ENCODE measurements at places on chromosomes 16 and 17.

- no peak for DNase-seq
Measured at GRCh38 chr17:74123866-74124444, 79.5 kb upstream of the RPL38 start.

GRCh38 chr16:27431773-27432532 lies 30.0 kb downstream of the IL21R start:
- no peak for DNase-seq

- DNase-seq: peak; percentile 29
Measured at GRCh38 chr17:74742153-74742515, 5.1 kb downstream of the RAB37 start.

DNA sequence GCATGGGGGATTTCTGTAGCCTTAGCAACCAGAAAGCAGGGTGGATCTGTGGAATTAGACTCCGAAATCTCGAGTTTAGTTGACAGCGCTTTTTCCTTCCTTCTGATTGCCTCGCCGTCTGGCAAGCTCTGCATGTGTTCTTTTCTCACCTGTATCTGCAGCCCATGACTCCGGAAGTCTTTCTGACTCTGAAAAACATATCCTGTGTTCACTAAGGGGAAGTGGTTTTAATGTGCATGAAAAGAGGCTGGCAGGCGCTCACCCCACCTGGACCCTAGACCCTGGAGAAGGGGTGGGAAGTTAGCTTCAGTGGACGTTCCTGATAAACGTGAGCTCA lies 158.5 kb downstream of the RPTOR start:
- DNase-seq: no peak

DNA sequence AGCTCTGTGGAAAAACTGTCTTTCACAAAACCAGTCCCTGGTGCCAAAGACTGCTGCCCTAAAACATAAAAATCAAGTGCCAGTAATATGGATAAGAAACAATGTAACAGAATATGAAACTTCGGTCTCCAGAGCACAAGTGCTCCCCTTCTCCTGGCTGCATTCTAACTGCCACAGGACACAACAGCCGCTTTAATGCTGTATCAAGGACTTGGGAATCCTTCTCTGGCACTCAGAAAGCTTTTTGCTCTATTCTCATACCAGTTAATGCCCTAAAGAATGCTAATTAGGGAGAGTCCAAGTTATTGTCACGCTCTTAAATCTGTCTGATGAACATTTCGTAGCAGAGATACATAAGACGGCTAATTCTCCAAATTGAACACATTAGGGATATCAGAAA lies 90.9 kb downstream of the PARN start:
- no peak for DNase-seq

- no peak for DNase-seq
Measured at GRCh38 chr17:46157443-46158062, 35.7 kb downstream of the KANSL1 start.

DNA sequence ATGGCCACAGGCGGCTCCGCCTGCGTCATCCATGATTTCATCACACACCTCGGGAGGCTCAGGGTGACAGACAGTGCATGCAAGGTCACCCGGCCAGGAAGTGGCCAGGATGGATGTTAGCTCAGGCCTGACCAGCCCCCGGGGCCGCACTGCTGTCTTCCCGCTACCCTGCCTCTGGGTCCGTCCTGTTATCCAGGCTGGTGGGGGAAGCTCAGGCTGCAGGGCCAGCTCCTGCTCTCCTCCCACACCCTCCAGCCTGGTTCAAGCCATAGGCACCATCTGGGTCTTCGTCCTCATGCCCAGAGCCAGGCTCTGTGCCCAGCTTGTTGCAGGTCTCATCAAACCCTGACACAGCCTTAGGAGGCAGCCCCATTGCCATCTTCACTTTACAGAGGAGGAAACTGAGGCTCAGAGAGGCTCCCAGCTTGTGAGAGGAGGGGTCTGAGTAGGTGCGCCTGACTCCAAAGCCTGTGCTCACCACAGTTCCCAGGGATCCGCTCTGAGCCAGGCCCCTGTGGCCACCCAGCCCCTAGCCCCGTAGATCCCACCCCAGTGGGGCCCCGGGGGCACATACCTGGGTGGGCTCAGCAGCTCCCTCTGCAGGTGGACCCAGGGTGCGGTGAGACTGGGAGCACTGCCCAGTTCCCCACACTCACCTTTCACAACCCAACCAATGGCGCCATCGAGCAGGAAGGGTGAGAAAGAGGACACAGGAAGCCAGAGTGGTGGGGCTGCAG lies 412 bp upstream of the ADGRG3 start:
- DNase-seq: no peak

GRCh38 chr17:21003007-21003621 lies 39.7 kb downstream of the USP22 start:
- DNase-seq: no peak

DNA sequence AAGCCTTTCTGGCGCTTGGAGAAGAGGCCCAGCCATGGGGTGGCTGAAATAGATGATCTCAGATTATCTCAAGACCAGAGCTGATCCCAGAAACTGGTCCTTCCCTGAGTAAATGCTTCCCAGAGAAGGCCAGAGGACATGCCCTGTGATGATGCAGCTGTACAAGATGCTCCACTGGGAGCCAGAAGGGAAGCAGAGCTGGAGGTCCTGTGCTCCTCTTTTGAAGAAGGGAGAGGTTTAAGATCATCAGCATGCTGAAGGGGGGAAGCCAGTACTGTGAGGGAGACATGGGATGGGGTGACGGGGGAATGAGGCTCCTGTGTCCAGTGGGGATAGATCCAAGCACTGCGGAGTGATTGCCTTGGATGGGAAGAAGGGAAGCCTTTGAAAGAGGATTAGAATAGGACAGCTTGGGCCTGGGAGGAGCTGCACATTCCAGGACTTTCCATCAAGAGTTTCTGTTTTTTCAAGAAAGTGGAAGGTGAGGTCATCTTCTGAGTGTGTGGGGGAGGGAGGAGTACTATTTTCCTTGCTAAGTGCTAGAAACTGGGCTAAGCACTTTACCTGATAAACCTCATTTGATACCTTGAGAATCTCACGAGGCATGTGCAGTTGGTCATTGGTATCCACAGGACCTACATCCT lies 16.4 kb upstream of the ALOX15B start:
- DNase-seq: no peak

GRCh38 chr17:61856035-61856434 lies 7.3 kb downstream of the BRIP1 start:
- DNase-seq: no peak

- DNase-seq: no peak
Measured at GRCh38 chr17:72761431-72761830, 331.1 kb downstream of the SLC39A11 start.

DNA sequence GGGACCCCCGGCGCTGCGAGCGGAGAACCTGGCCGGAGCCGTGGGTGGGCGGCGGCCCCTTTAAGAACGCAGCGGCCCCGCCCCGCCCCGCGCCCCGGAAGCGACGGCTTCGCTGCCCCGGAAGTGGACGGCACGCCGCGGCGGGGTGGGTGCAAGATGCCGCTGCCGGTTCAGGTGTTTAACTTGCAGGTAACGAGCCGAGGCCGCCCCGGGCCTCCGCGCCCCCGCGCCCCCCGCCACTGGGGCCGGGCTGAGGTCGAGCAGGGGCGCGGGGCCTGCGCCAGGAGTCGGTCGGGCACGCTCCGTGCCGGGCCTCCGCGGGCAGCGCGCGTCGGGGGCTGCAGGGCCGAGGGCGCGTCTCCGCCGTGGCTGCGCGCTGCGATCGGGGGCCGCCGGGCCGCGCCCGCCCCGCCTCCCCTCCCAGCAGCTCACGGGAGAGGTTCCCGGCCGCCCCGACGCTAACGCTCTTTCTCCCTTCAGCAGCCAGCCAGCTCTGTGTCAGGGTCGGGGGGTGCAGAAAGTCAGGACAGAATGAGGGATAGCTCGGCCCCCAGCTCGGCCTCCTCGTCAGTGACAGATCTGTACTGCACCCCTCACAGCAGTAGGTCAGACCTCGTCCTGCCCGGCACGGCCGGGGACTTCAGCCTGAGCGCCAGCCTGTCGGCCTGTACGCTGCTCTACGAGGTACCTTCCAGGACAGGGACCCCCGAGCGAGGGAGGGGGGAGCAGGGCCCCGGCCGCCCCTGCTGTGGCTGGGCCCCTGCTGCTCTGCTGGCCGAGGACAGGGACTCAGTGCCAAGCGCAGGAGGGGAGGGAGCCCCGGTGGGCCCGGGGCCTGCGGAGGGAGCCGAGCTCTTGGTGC lies at the start of the genes GPS1 and RFNG:
Gene GPS1, plus strand, starts transcription at position 123 of the 862 bp plus-strand sequence. Its CDS starts 34 bp downstream, at position 157.
Gene RFNG, minus strand, starts transcription at position 36 of the 862 bp plus-strand sequence. CDS start 45 bp downstream, outside the sequence.
- DNase-seq: peak; percentile 84

- DNase-seq: no peak
Measured at GRCh38 chr17:40694584-40694983, 9.0 kb downstream of the KRT24 start.

- no peak for DNase-seq
Measured at GRCh38 chr17:10161386-10161785, 37.0 kb downstream of the GAS7 start.

- DNase-seq: no peak
Measured at GRCh38 chr17:38588788-38589174, 17.0 kb downstream of the SRCIN1 start.

DNA sequence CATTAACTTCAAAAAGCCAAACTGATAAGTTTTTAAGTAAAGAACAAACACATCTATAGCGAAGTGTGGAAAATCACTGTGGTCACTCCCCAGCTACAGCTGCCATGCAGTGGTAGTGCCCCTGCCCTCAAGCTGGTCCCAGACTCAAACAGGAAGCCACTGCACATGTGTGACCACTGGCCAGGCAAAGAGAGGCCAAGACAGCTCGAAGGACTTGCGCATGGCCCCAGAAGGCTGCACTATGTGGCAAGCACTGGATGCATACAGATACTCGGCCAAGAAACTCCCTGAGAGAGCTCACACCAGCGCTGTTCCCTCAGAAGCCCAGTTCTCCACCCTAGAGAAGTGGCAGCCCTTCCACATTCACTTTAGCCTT lies 82.4 kb downstream of the ANKRD11 start:
- DNase-seq: no peak

- DNase-seq: no peak
Measured at GRCh38 chr16:4904108-4904941, 32.6 kb downstream of the PPL start.
